ENCODE measurements at places on chromosomes 5 and 9.

DNA sequence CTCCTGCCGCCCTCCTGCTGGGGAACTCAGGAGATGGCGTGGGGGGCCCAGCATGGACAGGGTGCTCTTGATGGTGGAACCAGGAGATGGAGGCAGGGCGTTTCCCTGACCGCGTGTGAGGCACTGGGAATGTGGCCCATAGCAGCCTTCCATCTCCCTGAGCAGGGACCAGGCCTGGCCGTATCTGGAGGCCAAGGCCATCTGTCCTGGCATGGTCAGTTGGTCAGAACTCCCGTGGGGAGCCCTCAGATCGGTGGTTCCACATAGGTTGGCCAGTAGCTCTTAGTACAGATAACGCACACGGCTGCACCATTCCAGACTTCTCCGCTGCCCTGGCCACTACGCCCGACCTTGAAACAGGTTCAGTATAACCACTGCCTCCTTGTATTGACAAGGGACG lies 77.6 kb downstream of the KCNT1 start:
- no peak for DNase-seq

GRCh38 chr5:116765441-116765840 lies 190.8 kb upstream of the SEMA6A start:
- DNase-seq = no peak

GRCh38 chr9:99807956-99808355 lies 13.7 kb upstream of the NR4A3 start:
- DNase-seq = no peak

DNA sequence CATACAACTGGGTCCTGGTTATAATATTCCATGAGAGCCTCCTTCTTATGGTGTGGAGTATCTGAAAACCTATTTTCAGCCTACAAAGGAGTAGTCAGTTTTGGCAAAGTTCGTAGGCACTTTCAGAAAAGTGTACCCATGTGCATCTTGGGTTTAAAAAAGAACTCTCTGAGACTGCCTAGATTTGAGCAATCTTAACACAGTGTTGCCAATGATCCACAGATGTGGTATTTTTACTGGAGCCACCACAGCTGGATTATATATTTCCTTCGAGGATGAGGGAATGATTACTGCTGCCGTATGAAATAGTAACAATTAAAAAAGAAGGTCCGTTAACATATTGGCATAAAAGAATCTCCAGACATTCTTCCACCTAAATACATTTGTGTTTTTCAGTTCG lies 1.1 kb downstream of the PALM2AKAP2 start:
- no peak for DNase-seq

- DNase-seq = no peak
These were observed 352.1 kb upstream of the KIF2A start for GRCh38 chr5:61953913-61954312.

DNA sequence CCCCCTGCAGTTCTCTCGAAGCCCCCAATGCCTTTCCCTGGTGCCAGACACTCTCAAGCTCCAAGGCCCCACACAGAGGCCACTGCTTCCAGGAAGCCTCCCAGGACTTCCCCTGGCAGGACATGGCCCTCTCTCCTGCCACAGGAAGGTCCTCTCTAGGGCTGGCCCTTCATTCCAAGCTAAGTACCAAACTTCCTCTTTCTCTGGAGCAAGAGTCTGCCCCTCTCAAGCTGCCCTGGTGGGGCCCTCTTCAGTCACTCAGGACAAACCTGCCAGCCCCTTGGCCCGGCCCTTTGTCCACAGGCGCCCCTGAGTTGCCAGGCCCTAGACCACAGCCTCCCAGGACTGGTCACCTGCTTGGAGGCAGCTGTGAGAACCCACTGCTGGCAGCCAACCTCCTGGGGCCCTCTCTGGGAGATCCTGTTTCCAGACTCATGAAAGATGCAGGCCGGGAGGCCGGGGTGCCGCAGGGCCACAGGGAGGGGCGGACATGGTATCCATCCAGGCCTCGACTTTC lies 6.6 kb downstream of the NINJ1 start:
- no peak for DNase-seq

Data from CD4-positive, alpha-beta T cell treated with Interleukin-15 for 1 hour (primary cell).